ENCODE measurements at places on chromosomes 16 and 17.

DNA sequence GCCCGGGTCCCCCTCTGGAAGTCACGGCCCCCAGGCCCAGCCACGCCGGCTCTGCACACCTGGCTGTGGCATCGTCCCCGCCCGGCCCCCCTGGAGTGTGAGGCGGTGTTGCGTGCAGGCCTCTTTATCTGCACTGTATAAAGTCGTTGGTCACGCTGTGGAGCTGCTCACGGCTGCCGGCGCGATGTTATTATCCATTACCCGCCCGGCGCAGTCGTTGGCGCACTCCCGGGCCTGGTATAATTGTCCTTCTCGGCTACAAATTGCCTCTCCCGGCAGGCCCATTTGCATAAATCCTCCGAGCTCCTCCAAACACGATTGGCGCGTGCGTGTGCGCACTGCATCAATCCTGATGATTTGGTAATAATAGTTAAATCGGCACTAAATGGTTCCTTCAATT, 57.8 kb downstream of the BAHCC1 start:
- DNase-seq = no peak

- DNase-seq = peak; percentile 47
Measured at GRCh38 chr16:2150418-2151187, 2.2 kb downstream of the RAB26 start.

GRCh38 chr16:50702725-50703124, 9.3 kb downstream of the NOD2 start:
- no peak for DNase-seq

DNA sequence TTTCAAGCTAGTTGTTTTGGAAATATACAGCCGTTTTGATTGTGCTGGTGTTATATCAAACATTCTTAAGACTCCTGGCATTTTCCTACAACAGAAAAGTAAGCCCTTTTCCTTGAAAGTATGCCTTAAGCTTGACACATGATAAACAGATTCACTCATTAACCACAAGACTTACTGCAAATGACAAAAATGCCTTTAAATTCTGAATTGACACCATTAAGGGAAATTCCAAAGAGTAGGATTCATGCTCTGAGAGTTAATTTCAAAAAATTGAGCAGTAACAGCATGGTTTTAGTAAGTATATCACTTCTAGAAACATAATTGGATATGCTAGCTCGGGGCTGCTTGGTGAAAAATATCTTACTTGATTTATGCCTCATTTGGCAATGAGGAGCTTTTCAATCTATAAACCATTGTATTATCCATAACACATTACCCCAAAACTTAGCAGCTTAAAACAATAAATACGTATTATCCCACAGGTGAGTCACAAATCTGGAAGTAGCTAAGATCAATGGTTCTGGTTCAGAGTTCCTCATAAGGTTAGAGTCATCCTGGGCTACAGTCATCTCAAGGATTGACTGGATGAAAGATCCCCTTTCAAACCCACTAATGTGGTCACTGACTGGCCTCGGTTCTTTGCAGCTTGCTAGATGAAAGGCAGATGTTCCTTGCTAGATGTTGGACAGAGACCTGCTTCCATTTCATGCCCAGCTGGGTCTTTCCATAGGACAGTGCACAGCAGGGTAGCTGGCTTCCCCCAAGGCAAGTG, 8.2 kb upstream of the PHAF1 start:
- DNase-seq = no peak

GRCh38 chr16:47884116-47884725, 271.6 kb downstream of the ABCC12 start:
- no peak for DNase-seq

- peak; percentile 41 for DNase-seq
Measured at GRCh38 chr17:78144147-78144719, 2.0 kb upstream of the C17orf99 start.

- DNase-seq = no peak
Measured at GRCh38 chr16:24652803-24653202, 76.6 kb upstream of the TNRC6A start.

DNA sequence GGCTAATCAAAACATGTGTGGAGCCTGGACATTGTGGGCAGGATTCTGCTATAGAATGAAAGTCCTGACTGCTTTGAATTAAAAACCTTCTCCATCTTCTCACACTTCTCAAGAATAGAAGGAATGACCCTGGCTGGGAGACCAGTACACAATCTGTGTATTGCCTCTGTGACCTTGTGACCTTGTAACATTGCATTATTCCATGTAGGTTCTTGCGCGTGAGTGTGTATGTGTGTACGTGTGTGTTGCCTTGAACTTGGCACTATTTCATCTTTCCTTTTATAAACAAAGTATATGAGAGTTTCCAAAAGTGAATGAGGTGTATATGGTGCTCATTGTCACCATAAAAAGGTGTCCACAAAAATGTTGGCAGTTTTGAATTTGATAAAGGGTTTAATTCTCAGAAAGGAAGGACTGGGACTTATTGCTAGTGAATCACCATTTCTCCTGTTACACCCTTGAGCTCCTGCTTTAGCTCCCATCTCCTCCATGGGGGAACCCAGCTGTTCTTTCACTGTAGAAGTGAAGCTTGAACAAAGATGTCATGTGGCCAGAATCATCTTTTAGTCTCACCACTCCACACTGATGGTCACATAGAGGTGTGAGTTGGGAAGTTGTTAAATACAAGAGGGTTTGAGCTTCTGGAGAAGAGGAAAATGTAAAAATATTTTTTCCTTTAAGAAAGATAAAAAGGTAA, 244.9 kb downstream of the FTO start:
- no peak for DNase-seq

DNA sequence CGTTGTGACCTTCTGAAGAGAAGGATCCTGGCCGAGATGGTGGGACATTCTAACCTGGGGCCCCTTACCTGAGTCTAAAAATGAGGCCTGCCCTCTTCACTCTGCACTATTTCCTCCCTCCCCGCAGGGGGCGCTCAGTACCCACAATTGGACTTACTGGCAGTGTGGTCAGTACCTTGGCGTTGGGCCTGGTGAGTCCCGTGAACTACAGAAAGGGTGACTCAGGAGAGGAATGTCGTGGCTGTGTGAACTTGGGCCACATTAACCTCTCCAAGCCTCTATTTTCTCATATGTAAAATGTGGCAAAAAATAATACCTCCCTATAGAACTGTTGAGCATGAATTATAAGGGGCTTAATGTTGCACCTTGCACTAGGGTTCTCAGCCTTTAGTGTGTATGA, 3.9 kb downstream of the RSAD1 start:
- peak; percentile 93 for DNase-seq

DNA sequence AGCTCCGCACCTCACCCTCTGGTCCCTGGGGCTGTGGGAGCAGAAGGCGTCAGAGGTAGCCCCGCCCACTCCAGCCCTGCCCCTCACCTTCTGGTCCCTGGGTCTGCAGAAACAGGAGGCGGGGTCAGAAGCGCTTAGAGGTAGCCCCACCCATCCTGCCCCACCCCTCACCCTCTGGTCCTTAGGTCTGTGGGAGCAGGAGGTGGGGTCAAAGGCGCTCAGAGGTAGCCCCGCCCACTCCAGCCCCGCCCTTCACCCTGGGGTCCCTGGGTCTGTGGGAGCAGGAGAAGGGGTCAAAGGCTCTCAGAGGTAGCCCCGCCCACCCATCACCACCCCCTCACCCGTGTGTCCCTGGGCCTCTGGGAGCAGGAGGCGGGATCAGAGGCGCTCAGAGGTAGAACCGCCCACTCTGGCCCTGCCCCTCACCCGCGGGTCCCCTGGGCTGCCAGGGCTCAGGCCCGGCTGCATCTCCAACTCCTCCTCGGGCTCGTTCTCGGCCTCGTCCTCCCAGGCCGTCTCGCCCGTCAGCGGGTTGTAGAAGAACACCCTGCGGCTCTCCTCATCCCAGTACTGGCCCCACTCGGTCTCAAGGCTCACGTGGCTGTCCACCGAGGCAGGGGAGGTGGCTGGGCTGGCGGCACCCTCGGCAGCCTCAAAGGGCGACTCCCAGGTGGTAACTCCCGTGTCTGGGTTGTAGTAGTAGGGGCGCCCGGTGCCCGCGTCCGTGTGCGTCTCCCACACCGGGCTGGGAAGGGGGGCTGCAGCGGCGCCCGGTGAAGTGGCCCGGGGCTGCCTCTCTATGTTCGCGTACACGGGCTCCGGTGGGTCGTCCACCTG, 27.2 kb downstream of the ARHGAP27 start:
- peak; percentile 36 for DNase-seq

DNA sequence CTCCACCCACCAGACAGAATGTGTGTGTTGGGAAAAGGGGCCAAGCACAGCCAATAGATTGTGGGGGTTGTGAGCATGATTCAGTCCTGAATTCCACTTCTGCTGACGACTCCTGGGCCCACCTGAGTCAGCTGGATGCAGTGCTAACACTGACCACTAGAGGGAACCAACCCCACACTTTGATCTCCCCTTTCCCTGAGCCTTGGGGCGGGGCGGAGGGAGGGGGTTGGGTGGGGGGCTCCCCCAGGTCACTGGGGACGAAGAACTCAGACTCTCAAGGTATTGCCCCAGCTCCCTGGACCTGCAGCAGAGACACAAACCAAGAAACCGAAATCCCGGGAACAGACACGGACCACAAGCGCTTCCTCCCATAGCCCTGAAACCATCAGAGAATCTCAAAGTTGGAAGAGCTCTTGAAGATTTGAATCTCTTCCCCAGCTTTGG, 621 bp upstream of the CSHL1 start:
- DNase-seq = no peak

DNA sequence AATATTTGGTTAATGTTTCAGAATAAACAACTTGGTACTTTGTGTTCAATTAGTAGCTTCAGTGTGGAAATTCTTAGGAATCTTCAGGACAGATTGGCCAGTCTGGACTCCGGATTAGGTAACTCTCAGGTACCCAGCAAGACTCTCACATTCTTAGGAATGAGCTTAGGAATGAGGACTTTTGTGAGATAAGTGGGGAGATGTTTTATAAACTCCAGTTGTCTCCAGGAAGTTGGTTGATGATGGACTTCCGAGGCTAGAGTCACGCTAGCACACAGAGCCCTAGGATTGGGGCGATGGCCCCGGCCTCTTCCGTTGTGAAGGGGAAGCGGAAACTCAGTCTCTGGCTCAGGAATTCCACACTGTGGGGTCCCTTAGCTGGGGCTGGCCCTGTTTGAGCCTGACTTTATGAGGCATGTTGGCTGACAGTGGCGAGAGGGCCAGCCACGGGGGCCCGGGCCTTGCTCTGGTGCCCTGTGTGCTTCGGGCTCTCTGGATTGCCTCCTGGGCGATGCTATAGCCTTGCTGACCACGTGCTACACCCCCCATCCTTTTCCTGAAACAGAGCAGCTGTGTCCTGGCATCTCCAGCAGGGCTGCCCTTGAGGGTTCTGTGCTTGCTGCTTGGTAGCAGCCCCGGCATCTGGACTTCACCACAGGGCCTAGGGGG, 32.4 kb downstream of the RAB11FIP3 start:
- DNase-seq = peak; percentile 22

- no peak for DNase-seq
Measured at GRCh38 chr16:57574646-57575467, 32.4 kb downstream of the ADGRG5 start.

GRCh38 chr16:31471241-31471874, 594 bp upstream of the TGFB1I1 start:
- DNase-seq = no peak

GRCh38 chr17:31144836-31145235, 50.1 kb downstream of the NF1 start:
- peak; percentile 39 for DNase-seq

GRCh38 chr16:31335431-31335830, 19.5 kb upstream of the ITGAX start:
- DNase-seq = no peak

DNA sequence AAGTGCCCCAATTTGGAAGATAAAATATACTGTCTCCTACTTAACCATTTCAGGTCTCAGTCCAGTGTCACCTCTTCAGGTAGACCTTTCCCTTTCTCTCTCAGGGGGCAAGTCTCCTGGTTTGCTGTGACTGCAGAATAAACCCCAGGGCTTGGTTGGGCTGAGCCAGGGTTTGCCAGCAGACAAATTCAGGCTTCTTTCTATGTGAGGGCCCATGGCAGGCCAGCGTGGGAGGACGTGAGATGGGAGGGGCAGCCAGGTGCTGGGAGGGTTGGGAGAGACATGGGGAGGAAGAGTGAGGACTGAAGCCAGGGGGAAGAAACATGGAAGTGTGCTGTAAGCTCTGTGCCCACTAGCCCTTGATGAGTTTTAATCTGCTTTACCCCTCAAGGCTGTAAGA, 163.2 kb downstream of the SPECC1 start:
- DNase-seq = peak; percentile 10

DNA sequence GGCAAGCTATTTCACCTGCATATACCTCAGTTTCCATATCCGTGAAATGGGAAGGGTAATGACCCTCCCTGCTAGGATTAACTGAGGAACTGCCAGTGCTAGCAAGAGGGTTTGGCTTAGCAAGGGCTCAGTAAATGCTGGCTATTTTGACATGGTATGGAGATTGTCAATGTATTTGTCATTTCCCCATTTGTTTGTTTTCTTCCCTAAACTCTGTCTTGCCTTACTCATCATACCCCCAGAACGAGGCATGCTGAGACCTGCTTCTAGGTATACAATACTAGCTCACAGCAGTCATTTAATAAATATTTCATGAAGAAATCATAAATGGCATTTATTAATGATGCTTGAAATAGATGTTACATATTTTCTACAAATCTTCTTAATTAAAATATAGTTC, 124.0 kb downstream of the DYNLRB2 start:
- no peak for DNase-seq

- peak; percentile 31 for DNase-seq
Measured at GRCh38 chr17:17774009-17774881, 62.5 kb downstream of the SREBF1 start.

DNA sequence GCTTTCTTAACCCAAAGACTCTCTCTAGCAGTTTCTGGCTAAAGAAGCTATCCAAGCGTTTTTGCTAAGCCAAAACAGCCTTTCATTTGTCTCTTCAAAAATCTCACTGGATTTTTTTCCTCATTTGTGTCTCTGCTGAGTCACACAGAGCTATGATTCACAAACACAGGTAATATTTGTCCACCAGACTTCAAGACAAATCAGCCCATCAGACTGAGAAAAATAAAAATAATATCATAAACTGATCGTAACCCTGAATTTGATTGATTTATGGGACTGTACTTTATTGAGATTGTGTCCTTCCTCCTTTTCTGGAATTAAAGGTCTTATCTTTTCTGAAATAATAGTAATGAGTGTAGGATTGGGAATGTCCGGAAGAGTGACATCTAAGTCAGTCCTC, 25.8 kb downstream of the TRIM16 start:
- DNase-seq = peak; percentile 39

DNA sequence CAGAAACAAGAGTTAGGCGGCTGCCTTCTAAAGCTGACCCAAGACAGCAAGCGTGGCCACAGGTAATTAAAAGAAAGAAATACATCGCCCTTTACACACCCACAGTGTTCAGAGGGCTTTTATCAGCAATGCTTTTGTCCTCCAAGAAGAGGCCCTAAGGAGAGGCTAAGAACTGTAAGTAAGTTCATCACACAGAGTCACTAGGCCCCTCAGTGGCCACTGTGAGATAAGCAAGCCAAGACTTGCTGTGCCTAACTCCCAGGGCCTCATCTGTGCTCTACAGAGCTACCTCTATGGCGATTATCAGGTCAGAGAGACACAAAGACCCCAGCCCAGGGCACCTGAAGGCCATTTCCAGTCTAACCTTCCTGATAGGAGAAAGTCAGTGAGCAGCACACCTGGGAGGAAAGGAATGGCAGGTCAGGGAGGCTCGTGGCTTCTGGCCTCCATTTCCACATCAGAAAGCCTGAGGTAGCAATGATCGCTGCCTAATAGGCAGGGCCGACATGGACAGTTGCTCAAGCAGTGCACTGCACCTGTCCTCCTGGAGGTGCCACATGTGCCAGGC, 545.2 kb upstream of the CDH11 start:
- peak; percentile 38 for DNase-seq

GRCh38 chr17:50642071-50642721, 7.5 kb downstream of the ABCC3 start:
- no peak for DNase-seq

GRCh38 chr16:7017006-7017662, 315.5 kb upstream of the RBFOX1 start:
- no peak for DNase-seq

- DNase-seq = no peak
Measured at GRCh38 chr16:29745121-29745852, 503 bp downstream of the C16orf54 start.

All from SW480 (cell line).